ENCODE measurements at places on chromosomes 2 and 18. TPM values are rescaled to one million over a fixed set of nuclear protein-coding genes. Genes with fewer than 3 reads are reported as not detected.

DNA sequence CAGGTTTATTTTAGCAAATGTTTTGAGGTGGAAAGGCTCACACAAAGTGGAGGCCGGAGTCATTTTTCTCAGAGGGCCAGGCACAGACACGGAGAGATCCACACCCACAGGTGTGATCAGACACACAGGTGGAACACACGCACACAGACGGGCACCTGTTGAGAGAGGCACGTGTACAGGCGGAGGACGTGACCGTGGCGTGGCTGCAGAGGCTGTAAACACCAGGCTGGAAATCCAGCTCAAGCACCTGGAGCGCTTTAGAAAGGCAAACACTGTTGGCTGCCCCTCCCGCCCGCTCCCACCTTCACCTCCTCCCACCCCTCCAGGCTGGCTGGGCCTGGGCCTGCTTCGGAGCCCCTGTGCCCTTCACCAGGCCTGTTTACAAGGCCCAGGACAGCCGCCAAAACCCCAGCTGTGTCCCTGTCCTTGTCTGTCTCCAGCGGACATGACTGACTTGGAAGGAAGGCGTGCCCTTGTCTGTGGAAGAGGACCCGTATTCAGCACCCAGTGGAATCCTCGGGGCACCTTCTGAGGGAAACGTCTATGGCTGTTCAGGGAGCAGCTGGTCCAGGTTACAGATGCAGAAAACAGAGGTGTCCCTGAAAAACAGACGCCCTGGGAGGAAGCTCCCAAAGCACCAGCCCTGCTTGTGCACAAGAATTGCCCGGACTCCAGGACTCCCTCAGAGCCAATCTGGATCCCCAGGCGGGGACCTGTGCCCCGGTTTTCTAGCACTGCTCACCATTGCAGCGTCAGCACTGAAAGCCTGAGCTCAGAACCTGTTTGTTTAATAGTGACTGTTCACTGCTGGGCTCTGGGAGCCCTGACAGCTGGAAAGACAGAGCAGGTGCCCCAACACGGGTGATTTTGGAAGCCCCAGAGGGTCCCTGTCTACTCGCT is 134.3 kb upstream of the HAAO start:
- DNase-seq = peak; percentile 68

GRCh38 chr2:69780921-69781320 is 39.0 kb downstream of the ANXA4 start:
- no peak for DNase-seq

The XPO1 gene
- 91.7 TPM for total RNA-seq

DNA sequence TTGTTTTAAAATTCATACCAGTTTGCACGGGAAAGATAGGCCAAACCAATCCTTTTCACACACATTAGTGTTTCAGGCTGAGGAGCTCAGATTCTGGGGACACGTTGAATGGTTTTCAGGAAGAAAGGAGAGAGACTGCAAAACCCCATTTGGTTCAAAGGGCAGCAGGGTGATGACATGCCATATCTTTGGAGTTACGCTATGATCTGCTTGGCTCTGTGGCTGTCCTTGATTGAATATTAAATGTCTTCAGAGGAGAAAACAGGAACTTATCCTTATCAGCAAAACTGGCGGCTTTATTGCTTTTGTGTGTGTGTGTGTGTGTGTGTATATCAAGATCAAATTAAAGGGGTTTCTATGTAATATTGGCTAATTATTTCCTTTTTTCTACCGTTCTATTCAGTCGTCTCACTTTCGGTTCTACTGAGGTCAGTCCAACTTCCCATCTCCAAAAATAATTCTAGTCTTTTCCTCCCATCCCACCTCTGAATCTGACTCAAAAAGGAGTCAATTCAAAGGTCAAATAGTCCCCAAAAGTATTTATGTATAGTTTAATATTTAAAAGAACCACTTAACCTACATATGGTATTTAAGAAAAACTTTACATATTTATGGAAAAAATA is 292.9 kb upstream of the CCDC68 start:
- DNase-seq = no peak

The STAT4 gene
- total RNA-seq = 9.1 TPM

DNA sequence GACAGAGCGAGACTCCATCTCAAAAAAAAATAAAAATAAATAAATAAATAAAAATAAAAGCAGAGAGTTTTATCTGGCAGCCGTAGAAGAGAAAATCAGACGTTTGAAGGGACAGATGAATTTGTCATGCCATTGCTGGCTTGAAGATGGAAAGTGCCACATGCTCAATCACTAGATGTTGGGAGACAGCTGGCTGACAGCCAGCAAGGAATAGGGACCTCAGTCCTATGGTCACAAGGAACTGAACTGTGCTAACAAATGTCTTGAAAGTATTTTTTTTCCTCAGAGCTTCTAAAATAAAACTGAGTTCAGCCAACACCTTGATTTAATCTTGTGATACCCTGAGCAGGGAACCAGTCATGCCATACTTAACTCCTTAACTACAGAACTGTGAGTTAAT is 65.4 kb downstream of the DTNA start:
- DNase-seq = no peak

DNA sequence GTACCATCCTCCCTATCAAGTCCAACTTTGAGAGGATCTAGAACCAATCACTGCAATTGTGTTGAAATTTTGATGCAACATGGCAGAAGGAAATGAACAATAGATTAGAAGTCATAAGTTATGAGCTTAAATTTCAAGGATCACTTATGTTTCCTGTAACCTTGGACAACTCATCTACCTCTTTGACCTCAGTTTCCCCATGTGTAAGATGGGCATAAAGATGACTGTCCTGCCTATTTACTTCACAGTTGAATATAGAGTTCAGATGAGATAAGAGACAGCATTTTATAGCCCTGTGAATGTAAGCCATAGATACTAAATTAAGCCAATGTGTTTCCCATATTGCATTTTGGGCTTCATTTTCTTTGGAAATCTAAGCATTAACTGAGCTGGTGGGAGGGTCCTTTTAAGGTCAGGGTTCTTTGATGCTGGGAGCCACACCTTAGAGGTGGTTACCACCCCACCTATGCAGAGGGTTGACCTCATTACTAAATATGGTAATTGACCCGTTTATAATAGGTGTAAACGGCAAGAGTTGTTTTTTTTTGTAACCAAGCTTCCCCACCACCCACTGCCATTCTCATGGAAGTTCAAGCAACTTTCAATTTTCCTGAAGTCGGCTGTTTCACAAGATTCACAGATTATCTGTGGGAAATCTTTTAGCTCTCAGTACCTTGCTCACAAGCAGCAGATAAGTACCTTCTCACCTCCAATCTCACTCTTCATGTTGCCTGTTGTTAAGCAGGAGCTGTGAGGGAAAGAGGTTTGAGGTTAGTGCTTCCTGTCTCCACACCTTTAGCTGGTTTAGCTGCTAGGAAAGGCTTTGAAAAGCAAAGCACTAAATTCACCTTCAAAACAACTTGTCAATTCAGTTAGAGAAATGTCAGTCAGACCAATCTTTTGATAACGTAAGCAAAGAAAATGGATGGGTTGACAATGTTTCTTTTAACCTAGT is 13.3 kb downstream of the CD28 start:
- no peak for DNase-seq

The FAM117B gene
- total RNA-seq = 16.3 TPM

DNA sequence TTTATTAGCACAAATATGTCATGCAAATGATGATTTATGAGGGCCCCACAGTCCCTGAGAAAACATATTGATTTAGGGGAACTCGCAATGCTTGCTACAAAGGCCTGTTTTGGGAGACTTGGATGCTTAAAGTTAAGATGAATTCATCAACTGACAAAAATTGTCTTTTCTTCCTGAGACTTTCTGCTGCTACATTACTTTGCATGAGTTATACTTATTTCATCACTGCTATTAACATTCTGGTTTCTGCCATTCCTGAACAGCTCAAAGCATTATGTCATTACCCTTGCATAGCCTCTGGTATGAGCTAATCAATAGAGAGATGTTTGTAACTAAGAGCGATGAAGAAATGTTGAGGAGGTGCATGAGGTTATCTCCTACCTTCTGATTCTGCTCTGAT is 74.4 kb downstream of the SOX11 start:
- DNase-seq = no peak

The HOXD3 gene
- total RNA-seq = 7.6 TPM

The TXNDC2 gene
- not detected for total RNA-seq

DNA sequence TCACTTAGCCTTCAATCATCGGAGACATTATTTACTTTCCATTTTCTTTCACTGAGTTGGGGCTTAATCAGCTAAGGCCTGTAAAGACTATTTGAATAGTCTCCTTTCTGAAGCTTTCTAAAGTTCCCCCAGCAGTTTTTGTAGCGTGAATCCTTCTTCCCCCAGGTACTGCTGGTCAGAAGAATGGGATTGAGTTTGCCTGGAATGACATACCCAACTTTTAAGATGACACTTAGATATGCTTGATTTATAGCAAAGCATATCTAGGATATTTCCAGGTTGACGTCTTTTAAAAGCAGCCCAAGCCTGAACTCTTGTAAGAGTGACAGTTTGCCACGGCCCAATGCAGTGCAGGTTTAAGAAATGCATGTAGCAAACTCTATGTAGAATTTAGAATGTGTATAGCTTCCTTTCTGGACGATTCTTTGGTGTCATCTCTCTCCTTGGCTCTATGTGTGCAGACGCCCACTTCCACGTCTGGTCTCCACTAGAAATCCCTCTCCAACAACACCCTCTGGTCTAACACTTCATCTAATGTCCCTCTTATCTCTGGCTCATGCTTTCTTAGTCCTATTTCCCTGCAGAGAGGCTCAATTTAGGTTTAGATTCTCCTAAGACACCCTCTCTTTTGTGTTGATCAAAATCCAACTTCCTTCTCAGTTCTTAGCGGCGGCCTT is 175.0 kb upstream of the CYRIA start:
- DNase-seq = no peak

DNA sequence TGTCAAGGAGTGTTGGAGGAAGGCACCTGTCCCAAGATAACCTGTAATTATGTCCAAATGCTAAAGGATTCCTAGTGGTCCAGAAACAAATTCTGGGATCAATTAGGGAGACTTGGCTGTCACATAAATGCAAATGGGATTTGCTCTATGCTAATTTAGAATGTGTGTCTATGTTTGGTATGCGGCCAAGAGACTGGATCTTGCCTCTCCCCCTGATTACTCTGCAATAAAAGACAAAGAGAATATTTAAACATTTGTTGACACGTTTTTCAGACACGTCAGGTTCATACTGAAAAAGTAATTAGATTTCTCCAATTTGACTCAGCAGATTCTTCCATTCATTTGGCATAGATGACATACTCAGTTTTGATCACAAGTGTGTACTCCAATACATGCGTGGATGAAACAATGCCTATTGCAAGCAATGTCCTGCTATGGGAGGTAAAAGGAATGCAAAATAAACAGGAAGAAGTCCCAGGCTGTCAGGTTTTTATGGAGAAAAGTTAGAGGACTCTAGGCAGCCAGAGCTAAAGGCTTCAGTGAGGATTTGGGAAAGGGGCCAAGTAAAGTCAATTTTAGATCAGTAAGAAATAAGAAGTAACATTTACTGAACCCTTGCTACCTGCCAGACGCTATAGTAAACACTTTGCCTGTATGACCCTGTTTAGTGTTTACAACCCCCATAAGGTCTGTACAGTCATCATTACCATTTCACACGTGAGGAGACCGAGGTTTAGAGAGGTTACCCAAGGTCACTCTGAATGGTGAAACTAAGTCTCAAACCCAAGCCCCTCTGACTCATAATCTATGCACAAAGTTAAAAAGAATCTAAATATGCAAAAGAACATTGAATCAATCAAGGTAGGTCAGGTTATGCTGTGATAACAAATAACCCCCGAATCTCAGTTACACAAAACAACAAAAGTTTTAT is 7.8 kb downstream of the ANTXR1 start:
- no peak for DNase-seq

DNA sequence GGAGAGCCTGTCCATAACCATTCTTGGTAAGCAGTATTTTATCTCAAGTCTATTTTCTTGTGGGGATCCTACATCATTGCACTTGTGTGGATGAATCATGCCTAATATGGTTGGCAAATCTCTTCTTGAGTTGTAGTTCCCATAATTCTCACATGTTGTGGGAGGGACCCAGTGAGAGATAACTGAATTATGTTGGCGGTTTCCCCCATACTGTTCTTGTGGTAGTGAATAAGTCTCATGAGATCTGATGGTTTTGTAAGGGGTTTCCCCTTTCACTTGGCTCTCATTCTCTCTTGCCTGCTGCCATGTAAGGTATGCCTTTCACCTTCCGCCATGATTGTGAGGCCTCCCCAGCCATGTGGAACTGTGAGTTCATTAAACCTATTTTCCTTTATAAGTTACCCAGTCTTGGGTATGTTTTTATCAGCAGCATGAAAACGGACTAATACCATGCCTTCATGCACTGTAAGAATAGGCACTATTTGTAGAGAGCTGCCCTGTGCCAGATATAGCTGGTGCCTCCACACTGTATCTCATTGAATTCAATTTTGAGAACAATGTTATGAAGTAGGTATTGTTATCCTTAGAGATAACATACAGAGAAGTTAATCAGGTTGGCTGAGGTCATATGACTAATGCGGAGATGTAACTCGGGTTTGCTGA is 148.3 kb downstream of the PLCL1 start:
- no peak for DNase-seq

DNA sequence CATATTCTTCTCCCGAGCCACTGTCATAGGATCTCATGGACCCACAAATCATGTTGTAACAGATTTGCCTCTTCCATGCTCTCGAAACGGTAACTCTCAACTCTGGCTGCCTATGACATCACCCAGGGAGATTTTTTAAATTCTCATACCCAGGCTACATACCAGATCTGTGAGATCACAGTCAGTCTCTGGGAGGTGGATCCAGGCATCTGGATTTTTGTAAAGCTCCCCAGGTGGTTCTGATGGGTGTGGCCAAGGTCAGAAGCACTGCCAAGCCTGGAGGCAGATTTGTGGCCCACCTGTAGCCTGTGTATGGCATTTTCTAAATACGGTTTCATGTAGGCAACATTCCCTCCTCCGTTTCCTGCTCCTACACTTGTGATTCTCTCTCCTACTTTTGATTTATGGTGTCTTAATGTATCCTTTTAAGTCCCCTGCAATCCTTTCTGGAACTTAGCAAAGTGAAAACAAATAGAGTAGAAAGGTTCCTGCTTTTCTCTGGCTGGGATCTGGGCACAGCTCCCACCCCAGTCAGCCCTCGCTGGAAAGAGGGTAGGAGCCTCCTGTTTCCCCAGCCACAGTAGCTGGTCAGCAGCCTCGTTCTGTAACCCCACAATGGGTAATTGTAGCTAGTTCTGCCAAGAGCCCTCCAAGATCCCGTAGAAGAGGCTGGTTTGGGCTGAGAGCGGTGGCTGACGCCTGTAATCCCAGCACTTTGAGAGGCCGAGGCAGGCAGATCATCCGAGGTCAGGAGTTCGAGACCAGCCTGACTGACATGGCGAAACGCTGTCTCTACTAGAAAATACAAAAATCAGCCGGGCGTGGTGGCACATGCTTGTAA is 96.2 kb downstream of the KLHL29 start:
- DNase-seq = no peak
